ENCODE measurements at places on chromosomes 2 and 18. TPM values are rescaled to one million over a fixed set of nuclear protein-coding genes. Genes with fewer than 3 reads are reported as not detected.

Gene CYRIA
- total RNA-seq = 0.13 TPM

Gene KYNU
- total RNA-seq = not detected

Gene CPLX4
- not detected for total RNA-seq

Gene KANSL1L
- 10.5 TPM for total RNA-seq

Gene CCT7
- total RNA-seq = 426 TPM

Gene POTEC
- total RNA-seq = not detected

Gene FBXO41
- 6.5 TPM for total RNA-seq

Gene HOXD11
- 0.49 TPM for total RNA-seq

Gene INHA
- total RNA-seq = 1.2 TPM

GRCh38 chr2:8582651-8583399, 99.0 kb upstream of the ID2 start:
- no peak for DNase-seq

- DNase-seq = no peak
Observed at GRCh38 chr2:28419443-28420270, 27.0 kb downstream of the FOSL2 start.

- DNase-seq = no peak
Observed at GRCh38 chr18:80147037-80147417, 38.0 kb downstream of the ADNP2 start.

GRCh38 chr2:161283926-161284325, 24.3 kb upstream of the PSMD14 start:
- DNase-seq = no peak

DNA sequence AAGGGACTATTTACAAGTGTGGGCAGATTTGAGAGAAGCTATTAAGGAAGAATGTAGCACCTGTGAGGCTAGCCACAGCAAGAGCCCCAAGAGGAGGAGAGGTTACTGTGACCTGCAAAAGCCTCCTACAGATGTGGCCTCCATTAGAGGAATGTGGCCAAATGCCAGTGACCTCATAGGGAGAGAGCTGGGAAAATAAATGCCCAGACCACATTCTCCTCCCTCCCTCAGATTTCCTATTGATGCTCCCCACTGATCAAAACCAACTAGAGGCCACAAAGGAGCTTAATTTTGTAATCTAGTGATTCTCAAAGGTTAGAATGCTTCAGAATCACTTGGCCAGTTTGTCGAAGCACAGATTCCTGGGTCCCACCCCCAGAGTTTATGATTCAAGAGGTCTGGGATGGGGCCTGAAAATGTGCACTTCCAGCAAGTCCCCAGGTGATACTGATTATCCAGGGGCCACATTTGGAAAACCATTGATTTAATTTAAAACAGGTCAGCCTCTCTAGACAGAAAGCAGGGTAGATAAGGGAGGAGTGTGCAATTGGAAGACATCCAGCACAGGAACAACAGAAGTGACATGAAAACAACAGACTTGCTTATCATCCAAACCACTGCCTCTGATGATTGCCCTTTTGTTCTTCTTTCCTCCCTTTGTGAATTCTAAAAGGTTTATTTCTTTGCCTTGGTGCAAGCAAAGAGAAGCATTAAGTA, 61.2 kb upstream of the RBBP8 start:
- DNase-seq = no peak

Measured in Panc1 (cell line).